ENCODE measurements at places on chromosomes 16 and 17.

- no peak for DNase-seq
Observed at GRCh38 chr16:3027983-3028715, 4.3 kb downstream of the THOC6 start.

GRCh38 chr16:58306327-58306726 lies 11.5 kb upstream of the PRSS54 start:
- DNase-seq, result peak; percentile 25

DNA sequence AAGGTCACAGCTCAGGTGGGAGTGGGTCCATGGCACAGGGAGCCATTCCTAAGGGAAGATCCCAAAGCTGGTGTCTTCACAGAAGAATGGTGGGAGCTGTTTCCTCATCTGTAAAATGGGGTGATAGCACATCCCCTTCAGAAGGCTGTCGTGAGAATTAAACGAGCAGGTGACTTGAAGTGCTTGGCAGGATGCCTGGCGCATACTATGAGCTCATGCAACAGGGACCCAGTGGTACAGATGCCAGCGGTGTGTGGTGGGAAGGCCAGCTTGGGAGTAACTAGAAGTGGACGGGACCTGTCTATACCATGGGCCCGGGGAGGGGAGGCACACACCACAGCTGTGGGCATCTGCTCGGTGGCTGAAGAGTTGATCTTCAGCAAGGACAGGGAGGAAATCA lies 189.3 kb upstream of the TNRC6C start:
- DNase-seq, result no peak

DNA sequence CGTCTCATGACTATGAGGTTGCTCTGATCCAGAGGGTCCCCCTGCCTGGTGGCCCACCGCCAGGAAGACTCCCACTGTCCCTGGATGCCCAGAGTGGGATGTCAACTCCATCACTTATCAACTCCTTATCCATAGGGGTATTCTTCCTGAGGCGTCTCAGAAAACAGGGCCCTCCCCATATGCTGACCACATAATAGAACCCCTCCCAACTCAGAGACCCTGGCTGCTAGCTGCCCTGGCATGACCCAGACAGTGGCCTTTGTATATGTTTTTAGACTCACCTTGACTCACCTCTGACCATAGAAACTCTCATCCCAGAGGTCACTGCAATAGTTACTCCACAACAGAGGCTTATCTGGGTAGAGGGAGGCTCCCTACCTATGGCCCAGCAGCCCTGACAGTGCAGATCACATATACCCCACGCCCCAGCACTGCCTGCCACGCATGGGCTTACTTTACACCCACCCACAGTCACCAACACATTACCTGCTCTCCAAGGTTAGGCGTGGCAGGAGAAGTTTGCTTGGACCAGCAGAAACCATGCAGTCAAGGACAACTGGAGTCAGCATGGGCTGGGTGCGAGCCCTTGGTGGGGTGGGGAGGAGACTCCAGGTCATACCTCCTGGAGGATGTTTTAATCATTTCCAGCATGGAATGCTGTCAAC lies 2.3 kb upstream of the G6PC1 start:
- DNase-seq, result no peak

GRCh38 chr17:75756451-75757085 lies 8.4 kb downstream of the GALK1 start:
- no peak for DNase-seq

- DNase-seq, result no peak
Observed at GRCh38 chr17:69854225-69854780, 220.7 kb upstream of the KCNJ16 start.

GRCh38 chr16:397736-398332 lies 835 bp downstream of the NME4 start:
- no peak for DNase-seq

DNA sequence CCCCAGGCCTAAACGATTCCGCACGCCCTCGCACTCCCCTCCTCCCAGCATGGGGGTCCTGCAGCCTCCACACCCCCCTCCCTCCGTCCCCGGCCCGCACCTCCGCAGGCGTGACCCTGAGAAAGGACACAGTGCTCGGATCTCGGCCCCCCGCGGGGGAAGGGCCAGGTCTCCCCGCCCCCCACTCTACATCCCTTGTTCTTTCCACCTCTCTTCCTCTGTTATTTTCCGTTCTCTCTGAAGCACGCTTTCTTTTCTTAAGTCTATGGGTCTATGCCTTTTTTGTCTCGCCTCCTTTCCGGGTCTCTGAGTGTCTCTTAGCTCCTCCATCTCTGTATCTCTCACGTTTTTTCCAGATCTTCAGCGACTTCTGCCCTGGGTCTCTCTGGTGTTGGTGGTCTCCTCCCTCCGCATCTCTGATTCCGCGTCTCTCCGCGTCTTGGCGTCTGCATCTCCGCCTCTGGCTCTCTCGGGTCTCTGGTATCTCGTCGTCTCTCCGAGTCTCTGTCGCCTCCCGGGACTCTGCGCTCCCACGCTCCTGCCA lies 2.1 kb upstream of the HES7 start:
- no peak for DNase-seq

- no peak for DNase-seq
Observed at GRCh38 chr17:60087882-60088669, 9.4 kb upstream of the HEATR6 start.

GRCh38 chr17:8142158-8142886 lies 9.9 kb downstream of the PER1 start:
- no peak for DNase-seq

GRCh38 chr16:21650521-21650920 lies 1.9 kb downstream of the IGSF6 start:
- DNase-seq, result no peak
